Stimulated activated CD4-positive, alpha-beta T cell treated with anti-CD3 and anti-CD28 coated beads, Interleukin-1b, Interleukin-23, amount 100 ng/mL, for 24 hours (primary cell): ENCODE measurements at places on chromosomes 4 and X.

DNA sequence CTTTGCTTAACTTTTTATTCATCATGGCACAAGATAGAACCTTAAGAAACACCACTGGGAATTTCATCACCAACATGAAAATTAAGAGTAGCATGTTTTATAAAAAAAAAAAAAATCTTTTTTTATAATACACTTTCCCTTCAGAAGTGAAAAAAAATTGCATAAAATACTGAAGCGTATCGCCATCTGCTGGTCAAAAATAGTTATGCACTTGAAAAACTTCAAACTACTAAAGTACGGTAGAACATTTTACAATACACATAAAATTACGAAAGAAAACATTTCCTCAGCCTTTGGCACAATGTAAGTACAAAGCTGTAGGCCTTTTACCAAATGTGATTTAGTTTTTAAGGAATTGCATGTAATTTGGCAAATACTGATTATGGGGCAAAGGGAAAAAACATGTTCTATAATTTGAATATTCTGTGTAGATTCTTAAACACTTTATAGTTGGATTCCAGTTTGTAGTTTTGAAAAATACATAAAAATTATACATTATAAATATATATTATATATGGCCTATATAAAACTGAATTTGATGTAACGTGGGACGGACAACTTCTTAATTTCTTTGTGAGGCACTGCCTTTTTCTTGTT is 26.5 kb downstream of the HCCS start:
- no peak for DNase-seq

GRCh38 chrX:101219864-101220346 is 319 bp downstream of the DRP2 start:
- no peak for DNase-seq

- no peak for DNase-seq
Observed at GRCh38 chrX:14029039-14029424, 660 bp downstream of the GEMIN8 start.

DNA sequence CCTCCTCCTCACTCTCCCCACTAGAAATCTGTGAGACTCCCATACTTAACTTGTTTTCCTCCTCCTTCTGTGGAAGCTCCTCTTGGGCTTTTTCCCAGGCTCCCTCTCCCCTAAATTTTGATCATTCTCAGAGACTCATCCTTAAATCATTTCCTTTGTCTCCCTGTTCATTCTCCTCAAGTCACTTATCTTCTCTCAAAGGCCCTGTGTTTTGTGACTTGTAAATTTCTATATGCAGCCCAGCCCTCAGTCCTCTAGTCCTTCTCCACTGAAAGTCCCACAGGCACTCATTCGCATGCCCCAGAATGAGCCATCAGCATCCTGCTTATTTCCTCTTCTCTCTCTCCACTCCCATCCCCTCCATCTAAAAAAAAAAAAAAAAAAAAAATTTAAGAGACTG is 171.8 kb downstream of the SOWAHB start:
- no peak for DNase-seq

DNA sequence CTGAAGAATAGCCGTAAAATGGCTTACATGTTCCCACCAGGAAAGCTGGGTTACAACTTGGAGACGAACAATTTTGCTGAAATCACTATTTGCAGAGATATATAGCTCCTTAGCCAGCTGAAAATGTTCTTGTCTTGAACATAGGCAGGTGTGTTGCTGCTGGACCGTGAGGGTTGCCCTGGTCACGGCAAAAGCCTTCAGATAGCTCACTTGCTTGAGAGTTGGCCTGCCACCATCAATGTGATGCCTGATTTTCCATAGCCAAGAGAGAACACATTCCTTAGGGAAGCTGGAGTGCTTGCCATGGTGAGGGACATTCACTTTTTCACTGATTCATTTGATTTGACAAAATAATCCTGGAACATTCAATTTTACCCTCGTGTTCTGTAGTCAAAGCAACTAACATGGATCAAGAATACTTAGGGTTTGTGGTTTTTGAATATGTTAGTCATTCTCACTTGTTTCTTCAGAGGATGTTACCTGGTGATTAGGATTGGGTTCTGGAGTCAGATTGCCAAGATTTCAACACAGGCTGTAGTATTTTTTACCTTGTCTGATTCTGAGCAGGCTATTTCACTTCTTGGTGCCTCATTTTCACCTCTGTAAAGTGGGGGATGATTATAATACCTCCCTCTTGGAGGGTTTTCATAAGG is 536.9 kb downstream of the RAPGEF2 start:
- DNase-seq, result no peak

GRCh38 chr4:148998719-148999118 is 556.5 kb upstream of the NR3C2 start:
- DNase-seq, result no peak

- DNase-seq, result no peak
Observed at GRCh38 chr4:185950891-185951290, 118.1 kb upstream of the TLR3 start.

- no peak for DNase-seq
Observed at GRCh38 chr4:111748157-111748556, 397.1 kb upstream of the FAM241A start.

- no peak for DNase-seq
Observed at GRCh38 chr4:12724510-12724909, 759.6 kb downstream of the RAB28 start.

GRCh38 chrX:102840871-102841705 is 96.0 kb upstream of the RAB40AL start:
- no peak for DNase-seq

- no peak for DNase-seq
Observed at GRCh38 chrX:56763556-56764152, 34.6 kb downstream of the NBDY start.

GRCh38 chr4:45036677-45037076 is 310.3 kb upstream of the GNPDA2 start:
- no peak for DNase-seq

GRCh38 chrX:134002921-134003615 is 17.7 kb upstream of the GPC3 start:
- DNase-seq, result no peak

DNA sequence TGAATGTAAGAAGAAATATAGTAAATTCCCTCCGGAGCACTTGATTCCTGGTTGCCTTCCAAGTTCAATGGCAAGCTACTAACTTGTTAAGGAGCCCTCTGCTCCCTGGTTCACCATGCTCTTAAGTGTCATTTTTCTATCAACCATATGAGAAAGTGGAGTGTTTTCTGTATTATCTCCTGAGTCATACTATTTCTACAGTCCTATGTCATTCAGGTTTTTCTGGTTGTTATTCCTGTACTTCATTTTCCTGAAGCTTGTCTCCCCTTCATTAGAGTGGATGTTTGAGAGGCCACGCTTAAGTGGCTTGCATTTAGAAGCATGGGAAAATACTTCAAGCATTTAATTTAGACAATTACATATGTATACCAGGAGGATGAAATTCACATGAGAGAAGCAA is 14.7 kb upstream of the EPGN start:
- DNase-seq, result no peak

DNA sequence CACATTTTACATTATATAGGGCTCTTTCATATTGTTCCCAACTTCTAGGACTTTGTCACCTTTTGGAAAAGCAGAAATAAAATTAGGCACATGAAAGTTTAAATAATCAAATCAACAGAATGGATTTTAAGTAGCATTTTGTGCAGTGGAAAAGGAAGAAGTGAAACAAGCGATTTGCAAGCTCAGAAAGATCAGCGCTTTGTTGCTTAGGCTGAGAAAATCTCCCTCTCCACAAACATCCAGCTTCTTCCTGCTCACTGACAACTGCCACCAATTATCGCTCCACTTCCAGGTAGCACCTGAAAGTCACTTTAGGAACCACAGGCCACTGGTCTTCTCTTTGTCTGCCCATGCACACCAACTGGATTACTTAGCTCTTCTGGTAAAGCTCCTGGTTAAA is 2.0 kb upstream of the PDK3 start:
- DNase-seq, result no peak

- DNase-seq, result no peak
Observed at GRCh38 chr4:175281894-175282293, 363.7 kb downstream of the ADAM29 start.

DNA sequence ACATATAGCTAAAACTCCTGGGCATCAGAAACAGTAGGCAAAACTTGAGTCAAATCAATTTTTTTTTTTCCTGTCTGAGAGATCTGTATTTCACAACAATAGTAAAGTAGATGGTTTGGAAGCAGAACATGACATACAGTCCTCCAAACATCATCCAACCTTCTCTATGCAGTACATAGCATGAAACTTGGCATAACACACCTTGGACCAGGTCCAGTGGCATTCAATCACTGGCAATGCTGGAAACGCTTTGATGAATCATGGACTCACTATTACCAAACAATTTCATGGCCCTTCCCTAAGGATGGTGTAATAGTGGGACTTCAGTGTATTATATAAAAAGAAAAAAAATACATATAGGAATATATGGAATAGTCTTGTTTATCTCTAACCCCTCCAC is 154.6 kb downstream of the FMR1NB start:
- DNase-seq, result no peak

DNA sequence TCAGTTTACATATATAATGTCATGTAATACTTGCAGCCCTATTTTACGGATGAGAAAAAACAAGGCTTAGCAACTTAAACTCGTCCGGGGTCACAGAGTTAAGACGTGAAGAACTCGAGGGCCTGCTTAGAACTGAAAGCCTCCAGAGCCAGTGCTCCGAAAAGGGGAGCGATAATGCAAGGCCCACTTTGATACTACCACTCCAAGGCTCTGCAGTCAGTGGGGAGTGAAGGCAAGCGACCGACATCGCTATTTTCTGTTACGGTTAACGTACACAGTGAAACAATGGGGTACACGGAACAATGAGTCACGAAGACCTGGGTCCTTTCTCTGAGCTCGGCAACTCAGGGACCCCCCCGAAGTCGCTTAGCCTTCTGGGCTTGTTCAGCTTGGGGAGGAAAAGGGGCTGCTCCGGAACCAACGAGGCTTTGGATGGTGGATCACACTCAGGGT is 965 bp downstream of the PPA2 start:
- peak; percentile 46 for DNase-seq

DNA sequence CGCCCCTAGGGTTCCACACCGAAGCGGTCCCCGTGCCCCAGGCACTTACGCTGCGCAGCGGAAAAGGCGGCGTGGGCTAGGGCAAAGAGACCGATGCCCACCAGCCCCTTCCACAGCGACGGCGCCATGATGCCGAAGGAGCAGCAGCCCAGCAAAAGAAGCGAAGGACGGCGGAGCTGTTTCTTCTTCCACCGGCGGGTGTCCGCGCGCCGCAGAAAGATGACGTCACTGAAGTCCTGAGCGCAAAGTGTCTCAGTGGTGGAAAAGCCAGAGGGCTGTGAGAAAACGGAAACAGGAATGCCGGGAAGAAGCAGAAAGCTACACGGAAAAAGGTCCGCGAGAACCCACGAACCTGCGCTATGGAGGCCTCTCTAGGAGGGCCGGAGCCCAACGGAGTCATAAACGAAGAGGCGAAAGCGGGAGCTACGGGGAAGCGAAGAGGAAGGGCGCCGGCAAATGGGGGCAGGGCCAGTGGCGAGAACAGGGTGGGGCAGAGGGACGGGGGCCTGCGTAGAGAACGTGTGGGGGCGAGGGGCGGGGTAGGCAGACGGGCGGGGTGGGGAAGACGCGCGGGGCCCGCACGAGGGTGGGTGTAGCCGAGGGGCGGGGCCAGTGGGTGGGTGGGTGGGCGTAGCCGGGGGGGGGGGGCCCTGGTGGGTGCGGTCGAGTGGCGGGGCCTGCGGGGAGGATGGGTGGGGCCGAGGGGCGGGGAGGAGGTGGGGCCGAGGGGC is at the start of gene MMGT1:
Gene MMGT1, minus strand, starts transcription at position 441 of the 731 bp plus-strand sequence. Its CDS starts 313 bp downstream, at position 128.
- DNase-seq, result peak; percentile 69

- DNase-seq, result no peak
Observed at GRCh38 chr4:169493164-169493524, 119.2 kb downstream of the NEK1 start.

- DNase-seq, result peak; percentile 9
Observed at GRCh38 chr4:4502694-4503311, 39.0 kb downstream of the STX18 start.

GRCh38 chr4:137661693-137662092 is 129.4 kb upstream of the PCDH18 start:
- DNase-seq, result no peak

- DNase-seq, result no peak
Observed at GRCh38 chr4:164357957-164358356, 396.0 kb upstream of the SMIM31 start.

- no peak for DNase-seq
Observed at GRCh38 chr4:175953960-175954521, 111.6 kb upstream of the WDR17 start.

- no peak for DNase-seq
Observed at GRCh38 chrX:115413246-115413878, 123.8 kb downstream of the LUZP4 start.

DNA sequence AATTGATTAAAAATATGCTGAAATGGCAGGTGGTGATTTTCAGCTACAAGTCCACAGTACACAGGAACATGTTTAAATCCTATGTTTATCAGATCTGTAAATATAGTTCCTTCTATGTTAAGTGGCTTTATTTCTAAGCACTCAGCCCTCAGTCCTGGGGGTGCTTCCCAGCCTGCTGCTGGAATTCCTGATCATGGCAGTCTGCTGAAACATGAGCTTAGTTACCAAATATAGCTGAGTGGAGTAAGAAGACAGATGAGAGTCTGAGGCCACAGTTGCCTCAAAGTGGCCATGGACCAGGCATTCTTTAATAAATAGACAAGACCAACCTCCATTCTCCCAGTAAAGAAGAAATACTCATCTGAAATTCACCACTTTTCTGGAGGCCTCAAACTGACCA is 17.1 kb upstream of the DDX60 start:
- no peak for DNase-seq

- DNase-seq, result no peak
Observed at GRCh38 chrX:79081895-79082512, 62.5 kb upstream of the GPR174 start.

- no peak for DNase-seq
Observed at GRCh38 chr4:31964685-31965084, 1244.5 kb downstream of the PCDH7 start.

DNA sequence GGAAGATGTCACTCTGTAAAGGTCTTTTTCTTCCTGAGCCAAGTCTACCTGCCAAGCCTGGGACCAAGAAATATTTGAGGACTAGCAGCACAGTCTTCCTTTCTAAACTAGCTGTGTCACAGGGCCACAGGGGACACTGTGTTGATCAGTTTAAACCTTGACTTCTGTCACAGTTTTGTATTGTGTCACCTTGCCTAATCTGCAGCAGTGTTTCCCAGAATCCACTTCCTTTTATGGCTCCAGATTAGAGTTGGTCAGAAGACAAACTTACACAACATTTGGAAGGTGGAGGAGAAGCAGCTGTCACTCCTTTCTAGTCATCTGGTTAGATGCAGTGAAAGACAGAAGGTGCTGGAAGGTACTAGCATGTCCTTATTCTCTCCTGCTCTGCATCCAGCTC is 143.1 kb upstream of the BCOR start:
- no peak for DNase-seq
